Activated CD4-positive, alpha-beta T cell treated with anti-CD3 and anti-CD28 coated beads for 4 hours (primary cell): ENCODE measurements at places on chromosomes 4 and X.

- DNase-seq: no peak
Observed at GRCh38 chrX:48998391-48998790, 3.7 kb downstream of the GRIPAP1 start.

DNA sequence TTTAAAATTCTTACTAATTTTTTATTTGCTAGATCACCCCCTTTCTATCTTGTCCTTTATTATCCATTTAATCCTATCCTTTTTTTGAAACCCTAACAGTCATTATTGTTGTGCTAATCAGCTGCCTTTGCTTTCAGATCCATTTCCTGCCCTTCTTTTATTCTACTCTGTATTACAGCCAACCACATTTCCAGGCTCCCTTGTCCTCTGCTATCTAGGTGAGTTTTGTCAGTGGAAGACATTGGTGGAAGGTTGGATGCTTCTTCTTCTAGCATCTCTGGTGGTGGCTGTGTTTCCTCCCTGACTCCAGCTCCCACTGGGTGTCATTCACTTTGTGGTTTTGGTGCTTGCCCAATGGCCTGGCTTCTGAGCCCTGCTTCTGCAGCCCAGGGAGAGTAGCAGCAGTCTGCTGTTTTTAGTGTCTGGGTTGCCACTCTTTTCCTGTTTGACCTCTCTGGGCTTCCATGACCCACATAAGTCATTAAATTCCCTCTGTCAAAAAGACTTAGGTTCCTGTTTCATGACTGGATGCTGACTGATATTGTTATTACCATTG lies 225.2 kb upstream of the PGRMC2 start:
- DNase-seq: no peak

- DNase-seq: no peak
Observed at GRCh38 chr4:7423801-7424552, 10.8 kb downstream of the PSAPL1 start.

- no peak for DNase-seq
Observed at GRCh38 chr4:136931781-136932180, 600.5 kb downstream of the PCDH18 start.

DNA sequence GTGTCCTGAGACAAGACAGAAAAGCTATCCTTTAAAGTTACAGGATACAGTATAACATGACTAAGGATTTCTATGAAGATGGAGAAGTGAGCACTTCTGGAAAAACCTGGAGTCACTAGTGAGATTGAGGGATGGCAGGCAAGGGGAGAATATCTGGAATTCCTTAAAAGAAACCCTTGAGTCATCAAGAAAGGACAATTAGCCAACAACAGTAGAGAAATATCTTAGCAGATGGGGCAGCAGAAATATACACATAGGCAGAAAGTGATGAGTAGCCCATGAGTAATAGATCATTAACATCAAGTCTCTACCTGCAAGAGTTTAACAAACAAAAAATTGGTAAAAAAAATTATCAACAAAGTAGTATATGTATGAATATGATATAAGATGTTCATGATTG lies 858.8 kb upstream of the FRG1 start:
- DNase-seq: no peak

DNA sequence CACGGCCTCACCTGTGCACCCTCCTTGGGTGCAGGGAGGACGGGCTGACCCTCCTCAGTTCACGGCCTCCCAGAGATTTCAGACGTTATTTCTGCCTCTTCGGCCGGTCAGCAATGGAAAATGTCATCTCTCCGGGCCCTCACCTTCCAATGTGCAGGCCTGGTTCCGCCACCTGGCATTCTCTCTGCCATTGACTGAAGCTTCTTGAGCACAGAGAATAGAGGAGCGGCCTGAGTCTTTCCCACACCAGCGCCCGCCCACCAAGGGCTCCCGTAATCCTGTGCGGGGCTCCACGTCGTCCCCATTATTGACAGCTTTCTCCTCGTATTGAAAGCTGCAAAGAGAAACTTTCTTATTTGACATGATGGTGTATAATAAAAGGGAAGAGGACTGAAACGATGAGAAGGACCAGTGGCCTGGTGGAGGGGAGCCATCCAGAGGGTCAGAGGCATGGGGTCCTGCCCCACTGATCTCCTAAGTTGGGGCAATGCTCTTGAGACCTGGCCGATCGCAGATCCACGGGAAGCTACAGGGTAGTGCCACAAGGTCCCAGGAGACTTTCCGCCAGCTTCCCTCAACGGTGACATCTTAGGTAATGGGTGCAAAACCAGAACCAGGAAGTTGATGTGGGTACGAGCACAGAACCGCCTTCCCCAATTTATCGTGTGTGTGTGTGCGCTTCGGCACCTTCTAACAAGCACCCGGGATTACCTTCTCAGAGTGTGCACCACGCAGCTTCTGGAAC lies 20.6 kb downstream of the HTRA3 start:
- no peak for DNase-seq

GRCh38 chr4:169070895-169071218 lies 60.8 kb upstream of the CBR4 start:
- no peak for DNase-seq

DNA sequence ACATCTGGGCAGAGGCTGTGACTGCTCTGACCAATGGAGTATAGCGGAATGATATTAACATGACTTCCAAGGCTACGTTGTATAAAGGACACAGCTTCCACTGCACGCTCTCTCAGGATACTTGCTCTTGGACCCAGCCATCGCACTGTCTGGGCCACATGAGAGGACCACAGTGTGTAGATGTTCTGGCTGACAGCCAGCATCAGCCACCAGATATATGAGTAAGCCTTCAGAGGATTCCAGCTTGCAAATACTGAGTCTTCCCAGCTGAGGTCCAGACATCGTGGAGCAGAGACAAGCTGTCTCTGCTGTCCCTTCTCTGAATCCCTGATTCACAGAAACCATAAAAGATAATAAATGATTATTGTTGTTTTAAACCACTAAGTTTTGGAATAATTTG lies 146.8 kb upstream of the USP9X start:
- DNase-seq: no peak
